ENCODE measurements at places on chromosomes 3 and 15. TPM values are rescaled to one million over a fixed set of nuclear protein-coding genes. Genes with fewer than 3 reads are reported as not detected.

The ZNF710 gene
- 3.0 TPM for total RNA-seq

The PLAAT1 gene
- 0.90 TPM for total RNA-seq

The RBP2 gene
- not detected for total RNA-seq

The CDHR4 gene
- 0.09 TPM for total RNA-seq

The MYLK gene
- 74.7 TPM for total RNA-seq

The NANOGP8 gene
- not detected for total RNA-seq

The SNURF gene
- 8.7 TPM for total RNA-seq

The TMEM212 gene
- not detected for total RNA-seq

The RASSF1 gene
- total RNA-seq: 20.4 TPM

The WDR53 gene
- 7.1 TPM for total RNA-seq

The FANCD2OS gene
- not detected for total RNA-seq

The GORASP1 gene
- total RNA-seq: 29.7 TPM

The ZPLD1 gene
- 0.33 TPM for total RNA-seq

The HIGD2B gene
- total RNA-seq: not detected

The OXTR gene
- 6.1 TPM for total RNA-seq

The MUSTN1 gene
- not detected for total RNA-seq

The RCN2 gene
- 89.8 TPM for total RNA-seq

The CTXN2 gene
- total RNA-seq: not detected

The SLC15A2 gene
- total RNA-seq: 0.18 TPM

The DNAH12 gene
- 0.09 TPM for total RNA-seq

The SLC24A5 gene
- total RNA-seq: not detected

The NR2E3 gene
- total RNA-seq: 0.63 TPM

The GUCA1C gene
- total RNA-seq: not detected

The GOLGA6D gene
- total RNA-seq: not detected

The ARHGEF26 gene
- 2.0 TPM for total RNA-seq

The DAPK2 gene
- total RNA-seq: 3.7 TPM

The FSD2 gene
- total RNA-seq: not detected

The OR4F6 gene
- total RNA-seq: not detected

The SECISBP2L gene
- total RNA-seq: 45.7 TPM

The FRMD5 gene
- 16.3 TPM for total RNA-seq

The BOC gene
- total RNA-seq: 16.9 TPM

The ITIH3 gene
- under 0.01 TPM for total RNA-seq

The SPINK8 gene
- total RNA-seq: not detected

The GPR171 gene
- not detected for total RNA-seq

The SPATA12 gene
- total RNA-seq: not detected

The BUB1B gene
- 35.2 TPM for total RNA-seq

The SI gene
- total RNA-seq: not detected

The BTLA gene
- not detected for total RNA-seq

The CDCP1 gene
- total RNA-seq: 32.8 TPM

The OIP5 gene
- total RNA-seq: 0.25 TPM

The CHST2 gene
- 5.0 TPM for total RNA-seq

The FOXB1 gene
- total RNA-seq: not detected

The PRR23B gene
- not detected for total RNA-seq

The KLHL6 gene
- not detected for total RNA-seq

The ETV5 gene
- 22.7 TPM for total RNA-seq

The SUCNR1 gene
- 4.5 TPM for total RNA-seq

The TLR9 gene
- not detected for total RNA-seq

The POPDC2 gene
- total RNA-seq: 1.6 TPM

The HRG gene
- total RNA-seq: not detected

The SLC12A8 gene
- total RNA-seq: 15.5 TPM

The PIAS1 gene
- 58.1 TPM for total RNA-seq

The ZSCAN29 gene
- 65.6 TPM for total RNA-seq

The AADAC gene
- total RNA-seq: 138 TPM

The DZIP1L gene
- 38.2 TPM for total RNA-seq

The DHFR2 gene
- 6.9 TPM for total RNA-seq

The ACKR2 gene
- total RNA-seq: 0.41 TPM

The GP9 gene
- not detected for total RNA-seq

The B3GALNT1 gene
- total RNA-seq: 28.5 TPM

The ZIC1 gene
- total RNA-seq: not detected

All from fibroblast of the aortic adventitia (primary cell).